GM12878 (cell line): ENCODE measurements at places on chromosomes 7 and 10. TPM values are rescaled to one million over a fixed set of nuclear protein-coding genes. Genes with fewer than 3 reads are reported as not detected.

The IQCE gene
- total RNA-seq, result 7.9 and 8.1 TPM in 2 replicates

The OR2A7 gene
- total RNA-seq, result 1.5 and 2.3 TPM in 2 replicates

The PRRT4 gene
- not detected in 2 replicates for total RNA-seq

The MNX1 gene
- 1.8 and 2.3 TPM in 2 replicates for total RNA-seq

The SFRP5 gene
- 0.11 TPM in 1 of 2 replicates, not detected in the other for total RNA-seq

The RADIL gene
- 0.11 TPM in 1 of 2 replicates, not detected in the other for total RNA-seq

GRCh38 chr7:47513741-47514241, 68.1 kb downstream of the TNS3 start:
- no peak for DNase-seq

- no peak for DNase-seq
These were observed 162.6 kb downstream of the ADAM12 start for GRCh38 chr10:126225672-126226008.

DNA sequence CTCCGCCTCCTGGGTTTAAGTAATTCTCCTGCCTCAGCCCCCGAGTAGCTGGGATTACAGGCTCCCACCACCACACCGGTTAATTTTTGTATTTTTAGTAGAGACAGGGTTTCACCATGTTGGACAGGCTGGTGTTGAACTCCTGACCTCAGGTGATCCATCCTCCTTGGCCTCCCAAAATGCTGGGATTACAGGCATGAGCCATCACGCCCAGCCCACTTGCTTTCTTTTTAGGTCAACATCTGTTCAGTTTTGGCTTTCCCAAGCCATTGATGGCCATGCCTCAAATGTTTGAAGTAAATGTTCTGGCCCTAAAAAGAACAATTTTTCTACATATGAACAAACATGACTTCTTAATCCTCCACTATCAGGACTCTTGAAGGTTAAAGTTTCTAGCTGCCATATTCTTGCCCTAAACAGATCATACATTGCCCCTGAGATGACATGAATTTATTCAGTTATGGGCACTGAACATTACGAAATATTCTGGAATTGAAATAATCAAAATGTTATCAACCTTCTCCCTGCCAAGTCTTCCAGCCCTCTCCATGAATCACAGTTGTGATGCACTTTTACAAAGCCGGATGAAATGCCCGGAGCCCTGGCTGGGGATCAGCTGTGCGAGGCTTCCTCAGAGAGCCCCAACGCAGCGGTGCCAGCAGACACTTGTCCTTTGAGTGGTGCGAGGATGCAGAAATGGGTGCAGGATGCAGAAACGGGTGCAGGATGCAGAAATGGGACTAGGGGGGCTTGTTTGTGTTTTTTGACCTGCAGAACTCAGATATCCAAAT, 2.9 kb downstream of the MRLN start:
- no peak for DNase-seq

- no peak for DNase-seq
These were observed 38.8 kb downstream of the PSAP start for GRCh38 chr10:71812016-71812912.

GRCh38 chr10:67088036-67088435, 162.2 kb downstream of the LRRTM3 start:
- no peak for DNase-seq

GRCh38 chr10:2048337-2048973, 311.1 kb upstream of the ADARB2 start:
- DNase-seq, result no peak

GRCh38 chr10:16652154-16652553, 130.5 kb upstream of the C1QL3 start:
- DNase-seq, result no peak

DNA sequence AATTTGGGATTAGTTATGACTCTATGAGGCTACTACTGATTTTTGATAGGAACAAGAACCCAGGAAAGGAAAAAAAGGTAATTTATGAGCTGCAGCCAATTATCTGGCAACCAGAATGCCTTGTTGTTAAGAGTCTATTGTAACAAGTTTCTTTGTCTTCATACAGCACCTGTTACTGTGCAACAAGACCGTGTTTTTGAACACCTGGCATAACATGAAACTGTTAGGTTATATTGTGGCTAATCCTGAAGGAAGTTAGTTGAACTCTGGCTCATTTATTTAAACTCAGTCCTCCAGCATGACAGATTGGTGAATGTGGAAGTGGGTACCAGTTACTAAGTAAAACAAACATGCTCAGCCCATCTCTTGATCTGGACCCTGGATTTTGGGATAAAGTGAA, 33.0 kb downstream of the RALA start:
- DNase-seq, result no peak

DNA sequence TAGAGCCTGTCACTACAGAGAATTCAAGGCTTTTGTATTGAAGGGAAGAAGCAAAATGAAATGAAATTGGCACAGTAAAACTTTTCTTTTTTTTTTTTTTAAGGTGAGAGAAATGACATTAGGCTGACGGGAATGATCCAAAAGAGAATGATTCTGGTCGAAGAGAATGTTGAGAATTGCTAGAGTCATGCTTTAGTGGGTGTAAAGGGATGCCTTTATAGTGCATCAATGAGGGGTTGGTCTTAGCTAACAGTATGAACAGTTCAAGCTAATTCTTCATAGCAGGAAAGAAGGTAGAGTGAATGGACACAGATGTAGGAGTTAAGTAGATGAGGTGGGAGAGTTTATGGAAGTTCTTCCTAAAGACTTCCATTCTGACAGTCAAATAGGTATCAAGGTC, 32.3 kb upstream of the LSM8 start:
- no peak for DNase-seq

- no peak for DNase-seq
These were observed at the start of gene TBXAS1 for GRCh38 chr7:139829025-139829774. TBXAS1 (plus strand) TSS chr7:139829264; CDS start chr7:139829391, 127 bp downstream.

GRCh38 chr10:131198843-131199242, 112.7 kb downstream of the TCERG1L start:
- DNase-seq, result no peak

DNA sequence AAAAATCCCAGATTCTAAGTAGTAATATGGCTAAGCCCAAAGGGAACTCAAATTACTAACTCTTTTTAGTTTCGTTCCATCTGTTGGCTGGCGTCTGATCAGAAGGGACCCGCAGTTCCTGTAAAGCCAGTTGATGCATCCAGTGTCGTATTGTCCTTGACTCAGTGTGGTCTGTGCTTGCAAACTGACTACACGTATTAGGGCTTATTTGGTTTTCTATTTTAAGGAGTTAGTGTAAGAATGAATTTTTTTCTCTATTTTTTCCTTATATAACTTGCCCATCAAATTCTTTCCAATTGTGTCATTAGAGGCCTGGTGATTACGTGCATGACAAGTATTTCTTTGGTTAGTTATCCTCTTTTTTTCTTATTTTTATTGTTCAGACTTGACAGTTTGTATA, 9.7 kb downstream of the ABCA13 start:
- DNase-seq, result no peak
